NCI-H69 (cell line): ENCODE measurements at places on chromosomes 1 and 21.

- peak; percentile 39 for DNase-seq
Measured at GRCh38 chr1:68470388-68470970, 20.7 kb upstream of the RPE65 start.

GRCh38 chr1:228669242-228669585 lies 66.1 kb upstream of the RHOU start:
- no peak for DNase-seq

DNA sequence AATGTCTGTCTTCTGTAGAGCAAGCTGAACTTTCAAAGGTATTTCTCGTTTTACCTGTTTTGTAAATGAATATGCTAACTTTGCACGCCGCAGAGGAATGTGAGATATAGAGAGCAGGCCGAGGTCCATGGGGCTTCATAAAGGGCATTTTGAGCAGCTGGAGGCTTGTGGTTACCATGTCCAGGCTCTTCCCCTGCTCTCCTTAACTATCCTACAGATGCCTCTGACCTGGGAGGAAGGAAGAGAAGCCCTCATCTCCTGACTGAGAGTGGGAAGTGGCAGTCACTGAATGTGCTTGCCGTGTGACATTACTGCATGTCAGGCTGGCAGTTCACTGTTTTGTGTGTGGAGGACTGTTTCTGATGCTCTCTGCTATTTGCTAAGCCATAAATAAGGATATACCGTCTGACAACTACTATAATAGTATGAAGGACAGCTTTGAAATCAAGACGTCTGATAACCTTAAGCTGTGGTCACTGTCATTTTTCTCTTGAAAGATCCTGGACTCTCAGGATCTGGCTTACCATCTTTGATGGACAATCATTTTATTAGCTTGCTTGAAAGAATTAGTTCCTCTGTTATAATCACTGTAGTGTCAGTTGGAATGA lies 92.2 kb downstream of the DYRK1A start:
- DNase-seq: peak; percentile 21

DNA sequence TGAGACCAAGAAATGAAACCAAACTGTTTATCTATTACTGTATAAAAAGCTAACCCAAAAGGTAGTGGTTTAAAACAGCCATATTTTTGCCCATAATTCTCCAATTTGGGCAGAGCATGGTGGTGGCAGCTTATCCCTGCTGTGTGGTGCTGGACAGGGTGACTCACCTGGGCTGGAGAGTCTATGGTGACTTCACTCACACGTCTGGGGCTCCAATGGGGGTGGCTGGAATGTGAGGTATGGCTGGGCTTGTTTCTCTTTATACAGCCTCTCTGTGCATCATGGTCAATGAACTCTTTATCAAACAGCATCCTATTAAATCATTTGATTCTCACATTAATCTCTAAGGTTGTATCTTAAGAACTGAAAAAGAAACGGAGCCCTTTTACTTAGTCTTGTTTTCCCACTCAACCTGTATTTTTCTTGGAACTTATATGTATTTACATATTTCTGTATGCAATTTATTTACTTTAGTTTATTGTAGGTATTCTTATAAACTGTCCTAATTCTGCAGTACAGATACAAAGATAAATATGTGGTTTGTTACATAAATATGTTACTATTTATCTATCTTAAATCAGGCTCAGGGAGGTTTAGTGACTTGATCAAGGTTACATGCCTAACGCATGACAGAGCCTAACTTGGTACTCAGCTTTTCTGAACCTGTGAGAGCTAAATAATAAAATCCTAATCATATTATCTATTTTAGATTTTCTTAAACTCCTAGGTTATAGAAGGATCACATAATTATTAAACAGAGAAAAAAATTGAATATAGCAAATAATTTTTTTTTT lies 37.5 kb upstream of the WLS start:
- no peak for DNase-seq

- DNase-seq: no peak
Measured at GRCh38 chr21:17118638-17119384, 394.0 kb upstream of the CXADR start.

DNA sequence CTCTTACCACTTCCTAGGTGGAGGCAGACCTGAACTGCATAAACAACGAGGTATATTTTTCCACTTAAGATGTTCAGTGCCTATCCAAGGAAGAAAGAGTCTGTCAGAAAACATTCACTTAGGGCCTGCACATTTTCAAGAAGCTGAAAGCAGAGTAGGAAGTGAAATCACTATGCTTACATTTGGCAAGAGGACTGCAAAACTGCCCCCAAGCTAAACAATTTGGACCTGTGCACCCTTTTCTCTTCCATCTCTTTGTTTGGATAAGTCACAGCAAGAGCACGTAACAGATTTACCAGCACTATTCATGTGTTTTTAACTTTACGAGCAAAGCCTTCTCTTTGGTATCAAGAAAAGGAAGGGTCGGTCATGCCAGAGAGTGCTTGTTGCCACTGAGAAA lies 13.2 kb upstream of the BEND5 start:
- no peak for DNase-seq

- no peak for DNase-seq
Measured at GRCh38 chr1:196380316-196380715, 227.9 kb downstream of the KCNT2 start.

GRCh38 chr1:232728507-232729263 lies 76.5 kb upstream of the MAP10 start:
- DNase-seq: no peak

GRCh38 chr1:202752774-202753173 lies 42.5 kb upstream of the SYT2 start:
- DNase-seq: no peak

DNA sequence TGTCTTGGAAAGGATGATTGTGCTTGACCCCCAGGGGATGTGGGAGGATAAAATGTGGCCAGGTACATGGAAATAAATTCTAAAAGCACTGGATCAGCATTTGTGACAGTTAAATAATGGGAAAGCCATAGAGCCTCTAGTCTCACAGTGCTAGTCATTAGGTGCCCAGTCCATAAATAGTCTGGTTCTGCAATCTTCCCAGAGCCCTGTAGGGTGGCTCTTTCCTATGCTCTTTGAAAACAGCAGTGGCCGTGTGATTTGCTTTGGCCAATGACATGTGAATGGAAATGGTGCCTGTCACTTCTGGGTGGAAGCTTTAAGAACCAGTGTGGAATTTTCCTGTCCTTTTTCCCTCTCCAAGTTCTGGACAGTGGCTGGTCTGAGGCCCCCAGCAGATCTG lies 113.2 kb downstream of the TRABD2B start:
- DNase-seq: peak; percentile 7
